GM12878 (cell line): ENCODE measurements at places on chromosomes 1 and 21.

DNA sequence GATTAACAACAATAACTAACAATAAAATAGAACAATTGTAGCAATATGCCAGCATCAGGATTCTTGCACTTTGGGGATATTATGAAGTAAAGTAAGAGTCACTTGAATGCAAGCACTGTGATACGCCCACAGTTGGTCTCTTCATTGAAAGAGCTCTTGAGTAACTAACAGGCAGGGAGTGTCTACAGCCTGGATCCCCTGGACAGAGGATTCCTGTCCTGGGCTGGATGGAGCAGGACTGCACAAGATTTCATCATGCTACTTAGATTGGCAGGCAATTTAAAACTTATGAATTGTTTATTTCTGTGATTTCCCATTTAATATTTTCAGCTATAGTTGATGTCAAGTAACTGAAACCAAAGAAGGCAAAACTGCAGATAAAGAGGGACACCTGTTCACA, 13.7 kb upstream of the KRTAP19-5 start:
- no peaks in the 10 kb centered on the region for H3K27me3 ChIP-seq
- H3K4me3 ChIP-seq = no peak overlapping the region
- no peak for DNase-seq

GRCh38 chr21:22409571-22409970, 1411.4 kb downstream of the NCAM2 start:
- DNase-seq = no peak
- no peaks in the 10 kb centered on the region for H3K36me3 ChIP-seq
- H3K4me3 ChIP-seq = no peak overlapping the region

DNA sequence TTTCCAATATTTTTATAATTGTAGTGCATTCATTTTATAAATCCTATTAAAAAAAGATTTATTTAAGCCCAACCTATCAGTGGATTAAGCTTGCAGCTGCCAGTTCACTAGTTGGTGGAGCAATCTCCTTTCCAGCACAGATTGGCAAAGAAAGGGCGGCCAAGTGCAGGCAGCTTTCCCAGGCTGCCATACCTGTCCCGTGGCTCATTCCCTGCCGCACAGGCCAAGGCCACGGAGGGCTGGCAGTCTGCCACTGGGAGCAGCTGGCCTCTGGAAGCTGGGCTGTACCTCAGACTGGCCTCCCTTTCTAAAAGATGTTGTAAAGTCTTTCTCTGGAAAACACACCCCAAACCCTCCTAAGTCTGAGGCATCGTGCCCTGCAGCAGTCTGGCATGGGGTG, 74.2 kb downstream of the SIM2 start:
- H3K27ac ChIP-seq = no peak overlapping the region
- H3K27me3 ChIP-seq = no peaks in the 10 kb centered on the region
- H3K36me3 ChIP-seq = no peaks in the 10 kb centered on the region

DNA sequence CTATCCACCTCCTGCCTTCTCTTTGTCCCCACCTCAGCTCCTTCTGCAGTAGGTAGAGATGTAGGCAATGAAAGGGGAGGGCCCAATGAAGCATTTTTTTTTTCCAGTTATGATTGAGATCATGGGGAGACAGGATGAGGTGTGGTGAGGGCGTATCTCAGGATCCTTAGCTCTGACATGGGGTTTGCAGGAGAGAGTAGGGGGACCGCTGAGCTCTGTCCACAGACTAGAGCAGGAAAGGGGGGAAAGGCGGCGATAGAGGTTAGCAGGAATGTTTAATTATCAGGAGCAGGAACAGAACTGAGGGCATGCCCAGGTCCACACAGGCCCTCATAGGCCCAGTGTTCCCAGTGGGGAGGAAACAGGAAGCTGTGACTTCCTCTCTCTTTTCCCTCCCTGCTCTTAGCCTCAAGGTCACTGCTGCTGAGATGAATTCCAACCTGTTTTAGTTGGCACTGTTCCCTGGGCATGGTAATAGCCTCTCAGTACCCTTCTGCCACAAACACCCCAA, 901 bp upstream of the RXFP4 start:
- DNase-seq = no peak
- H3K27me3 ChIP-seq = no peaks in the 10 kb centered on the region
- H3K4me3 ChIP-seq = no peak overlapping the region
- H3K36me3 ChIP-seq = no peaks in the 10 kb centered on the region; the same call in 1 of the 2 replicates
- H3K4me1 ChIP-seq = peaks cover 53% of the 10 kb centered on the region

DNA sequence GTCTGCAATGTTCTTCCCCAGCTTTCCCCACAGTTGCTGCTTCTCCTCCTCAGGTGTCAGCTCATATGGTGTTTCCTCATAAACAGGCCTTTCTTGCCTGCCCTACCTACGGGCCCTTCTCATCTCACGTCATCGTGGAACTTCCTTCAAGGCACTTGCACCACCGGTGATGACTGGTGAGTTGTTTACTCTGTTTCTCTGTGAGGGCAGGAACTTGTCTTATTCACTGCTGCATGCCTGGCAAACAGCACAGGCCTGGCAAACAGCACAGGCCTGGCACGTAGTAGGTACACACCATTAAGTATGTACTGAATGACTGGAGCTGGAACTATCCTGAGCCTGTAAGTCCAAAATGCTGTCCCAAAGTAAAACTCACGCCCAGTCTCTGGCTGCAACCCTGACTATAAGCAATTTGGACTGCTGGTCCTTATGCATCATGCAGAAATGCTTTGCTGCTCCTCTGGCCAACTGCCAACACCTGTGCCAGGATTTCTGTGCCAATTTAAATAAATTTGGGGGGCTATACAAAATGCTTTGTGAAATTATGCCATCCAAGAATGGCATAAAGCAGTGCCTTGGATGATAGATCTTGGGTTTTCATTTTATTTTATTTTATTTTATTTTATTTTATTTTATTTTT, 25.7 kb downstream of the STK40 start:
- H3K4me1 ChIP-seq = peaks cover 6% of the 10 kb centered on the region
- DNase-seq = no peak
- no peak overlapping the region for H3K4me3 ChIP-seq

DNA sequence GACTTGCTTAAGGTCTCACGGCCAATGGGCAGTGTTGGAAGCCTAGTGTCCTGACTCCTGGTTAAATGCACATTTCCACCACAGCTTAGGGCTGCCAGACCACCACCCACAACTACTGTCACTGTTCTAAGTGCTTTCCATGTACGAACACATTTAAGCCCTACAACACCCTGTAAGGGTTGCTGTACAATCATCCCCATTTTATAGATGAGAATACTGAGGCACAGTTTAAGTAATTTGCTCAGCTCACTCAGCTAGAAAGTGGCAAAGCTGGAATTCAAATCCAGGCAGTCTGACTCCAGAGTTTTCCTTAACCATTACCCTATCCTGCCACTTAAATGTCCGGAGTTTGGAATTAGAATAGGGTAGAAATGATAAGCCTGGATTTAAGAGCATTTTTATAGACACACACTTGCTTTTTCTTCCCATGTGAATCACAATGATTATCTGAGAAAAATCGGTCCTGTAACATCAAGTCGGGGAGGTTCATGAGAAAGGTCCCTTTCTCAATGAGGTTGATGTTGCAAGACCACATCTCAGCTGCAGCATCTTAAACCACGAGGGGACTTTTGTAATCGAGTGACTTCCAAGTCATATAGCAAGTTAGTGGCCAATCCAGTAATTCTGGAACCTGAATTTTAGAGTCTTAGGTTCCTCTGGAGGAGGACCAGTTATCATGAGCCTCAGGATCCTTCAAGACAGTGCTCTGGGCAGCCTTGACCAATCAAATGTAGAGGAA, 8.6 kb downstream of the E2F2 start:
- no peak for DNase-seq
- no peaks in the 10 kb centered on the region for H3K27me3 ChIP-seq
- H3K27ac ChIP-seq = no peak overlapping the region; the same call in 1 of the 2 replicates
- H3K36me3 ChIP-seq = peaks cover 22% of the 10 kb centered on the region

- H3K4me1 ChIP-seq = peaks cover 14% of the 10 kb centered on the region
- H3K27me3 ChIP-seq = peaks cover 2% of the 10 kb centered on the region; the same call in 1 of the 2 replicates
- DNase-seq = no peak
These were observed 14.5 kb downstream of the NUAK2 start for GRCh38 chr1:205306929-205307566.

GRCh38 chr1:14944471-14944985, 209.0 kb upstream of the TMEM51 start:
- no peaks in the 10 kb centered on the region for H3K4me1 ChIP-seq
- no peak for DNase-seq
- no peaks in the 10 kb centered on the region for H3K36me3 ChIP-seq
- H3K27me3 ChIP-seq = no peaks in the 10 kb centered on the region

DNA sequence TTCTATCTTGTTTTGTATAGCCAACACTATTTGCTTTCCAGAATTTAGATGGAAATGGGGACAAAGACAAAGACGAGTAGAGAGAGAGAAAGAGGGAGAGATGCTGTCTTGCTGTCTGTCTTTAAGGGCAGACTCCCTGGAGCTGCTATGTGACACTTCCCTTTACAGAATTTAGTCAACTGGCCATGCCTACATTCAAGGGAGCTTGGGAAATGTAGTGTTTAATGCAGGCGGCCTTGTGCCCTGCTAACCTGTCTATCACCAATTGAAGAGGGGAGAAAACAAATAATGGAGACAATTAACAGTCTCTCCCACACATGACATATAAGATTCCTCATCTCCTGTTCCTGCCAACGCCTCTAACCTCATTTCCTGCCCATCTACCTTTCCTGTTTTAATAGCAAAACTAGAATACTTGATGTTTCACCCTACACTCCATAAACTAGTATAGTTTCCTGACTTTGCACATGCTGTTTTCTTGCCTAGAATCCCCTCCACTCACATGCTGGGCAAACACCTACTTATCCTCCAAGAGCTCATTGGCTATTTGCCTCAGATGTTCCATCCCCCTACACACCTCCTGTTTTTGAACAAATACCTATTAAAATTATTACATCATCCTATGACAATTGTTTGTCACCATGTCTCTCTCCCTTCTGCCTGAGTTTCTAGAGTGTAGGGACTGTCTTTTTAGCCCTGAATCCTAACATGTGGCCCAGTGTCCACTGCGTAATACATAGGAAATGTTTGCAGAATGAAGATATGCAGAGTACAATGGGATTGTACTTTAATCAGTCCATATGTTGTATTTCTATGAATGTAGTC, 117.2 kb downstream of the SLC25A24 start:
- H3K27me3 ChIP-seq = peaks cover 2% of the 10 kb centered on the region; the same call in 1 of the 2 replicates
- H3K36me3 ChIP-seq = no peaks in the 10 kb centered on the region
- no peak overlapping the region for H3K4me3 ChIP-seq
- no peak overlapping the region for H3K27ac ChIP-seq
- no peak for DNase-seq

DNA sequence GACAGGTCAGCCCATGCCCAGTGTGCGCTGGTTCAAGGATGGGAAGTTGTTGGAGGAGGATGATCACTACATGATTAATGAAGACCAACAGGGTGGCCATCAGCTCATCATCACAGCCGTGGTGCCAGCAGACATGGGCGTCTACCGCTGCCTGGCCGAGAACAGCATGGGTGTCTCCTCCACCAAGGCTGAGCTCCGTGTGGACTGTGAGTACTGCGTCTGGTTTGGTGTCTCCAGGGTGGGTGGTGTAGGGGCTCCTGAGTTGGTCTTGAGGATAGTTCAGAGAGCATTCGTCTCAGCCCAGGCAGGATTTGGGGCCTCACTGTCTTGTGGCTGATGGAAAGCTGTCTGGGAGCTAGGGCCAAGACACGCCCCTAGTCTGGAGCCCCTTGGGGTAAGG, 83.2 kb downstream of the TRIM11 start:
- no peaks in the 10 kb centered on the region for H3K4me1 ChIP-seq
- no peak for DNase-seq
- H3K27me3 ChIP-seq = no peaks in the 10 kb centered on the region
- H3K4me3 ChIP-seq = no peak overlapping the region
- no peak overlapping the region for H3K27ac ChIP-seq

GRCh38 chr1:42439940-42440339, 15.9 kb downstream of the ZMYND12 start:
- DNase-seq = no peak
- no peaks in the 10 kb centered on the region for H3K36me3 ChIP-seq
- H3K4me1 ChIP-seq = no peaks in the 10 kb centered on the region
- no peaks in the 10 kb centered on the region for H3K27me3 ChIP-seq
- no peak overlapping the region for H3K4me3 ChIP-seq

- no peak for DNase-seq
- H3K27me3 ChIP-seq = 0 out of 2 replicates have a peak, but pooled peaks cover 3% of the 10 kb centered on the region
- no peaks in the 10 kb centered on the region for H3K36me3 ChIP-seq
- no peaks in the 10 kb centered on the region for H3K4me1 ChIP-seq
- H3K27ac ChIP-seq = no peak overlapping the region
These were observed 95.1 kb downstream of the DNTTIP2 start for GRCh38 chr1:93783876-93784275.

DNA sequence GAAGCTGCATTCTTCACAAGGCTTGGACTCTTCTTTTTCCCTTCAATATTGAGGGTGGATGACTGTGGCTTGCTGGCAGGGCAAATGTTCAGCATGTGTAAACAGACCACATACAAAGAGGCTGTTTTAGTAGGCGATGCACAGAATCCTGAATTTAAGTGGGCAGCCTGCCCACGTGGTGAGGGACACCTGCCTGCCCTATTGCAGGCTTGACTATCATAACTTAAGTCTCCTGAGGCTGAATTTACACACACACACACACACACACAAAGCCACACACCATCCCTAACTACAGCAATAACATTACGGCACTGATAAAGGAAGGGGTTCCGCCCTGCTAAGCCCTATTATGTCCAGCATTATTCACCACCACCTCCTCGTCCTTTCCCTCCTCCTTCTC, 15.9 kb downstream of the SYT2 start:
- no peaks in the 10 kb centered on the region for H3K36me3 ChIP-seq
- H3K4me3 ChIP-seq = no peak overlapping the region
- no peaks in the 10 kb centered on the region for H3K27me3 ChIP-seq
- H3K4me1 ChIP-seq = no peaks in the 10 kb centered on the region
- DNase-seq = no peak

GRCh38 chr1:21239221-21239620, 51.0 kb downstream of the ECE1 start:
- no peak overlapping the region for H3K4me3 ChIP-seq
- peaks cover 16% of the 10 kb centered on the region for H3K36me3 ChIP-seq
- DNase-seq = no peak
- no peak overlapping the region for H3K27ac ChIP-seq
- no peaks in the 10 kb centered on the region for H3K4me1 ChIP-seq

DNA sequence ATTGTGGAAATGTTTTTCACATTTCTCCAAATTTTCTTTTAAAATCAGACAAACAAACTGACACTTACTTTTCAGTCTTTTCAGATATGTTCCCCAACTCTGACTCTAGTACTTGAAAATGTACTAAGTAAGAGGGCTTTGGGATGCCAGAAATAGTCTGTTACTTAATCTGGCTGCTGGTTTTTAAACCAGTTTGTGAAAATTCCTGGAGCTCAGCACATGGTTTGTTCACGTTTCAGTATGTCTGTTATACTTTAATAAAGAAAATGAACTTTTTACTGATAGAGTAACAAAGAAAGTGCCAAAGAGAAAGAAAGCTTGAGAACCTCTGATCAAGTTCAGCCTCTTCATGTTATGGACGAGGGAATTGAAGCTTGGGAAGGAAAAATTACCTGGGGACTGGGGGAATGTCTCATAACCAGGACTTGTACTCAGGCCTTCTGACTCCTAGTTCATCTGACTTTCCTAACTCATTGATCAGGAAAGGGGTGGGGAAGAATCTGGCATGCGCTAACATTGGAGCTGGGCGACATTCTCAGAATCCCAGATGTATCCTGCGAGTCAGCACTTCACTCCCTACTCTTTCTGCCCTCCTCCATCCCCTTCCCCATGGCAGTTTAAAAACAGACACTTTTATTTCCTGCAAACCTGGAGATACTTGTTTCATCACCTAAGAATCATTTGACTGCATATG, 30.8 kb upstream of the DNAJC6 start:
- H3K27me3 ChIP-seq = no peaks in the 10 kb centered on the region
- H3K4me1 ChIP-seq = no peaks in the 10 kb centered on the region
- no peaks in the 10 kb centered on the region for H3K36me3 ChIP-seq
- no peak for DNase-seq
- H3K27ac ChIP-seq = no peak overlapping the region
- no peak overlapping the region for H3K4me3 ChIP-seq
